ENCODE measurements at places on chromosomes 1 and 21.

DNA sequence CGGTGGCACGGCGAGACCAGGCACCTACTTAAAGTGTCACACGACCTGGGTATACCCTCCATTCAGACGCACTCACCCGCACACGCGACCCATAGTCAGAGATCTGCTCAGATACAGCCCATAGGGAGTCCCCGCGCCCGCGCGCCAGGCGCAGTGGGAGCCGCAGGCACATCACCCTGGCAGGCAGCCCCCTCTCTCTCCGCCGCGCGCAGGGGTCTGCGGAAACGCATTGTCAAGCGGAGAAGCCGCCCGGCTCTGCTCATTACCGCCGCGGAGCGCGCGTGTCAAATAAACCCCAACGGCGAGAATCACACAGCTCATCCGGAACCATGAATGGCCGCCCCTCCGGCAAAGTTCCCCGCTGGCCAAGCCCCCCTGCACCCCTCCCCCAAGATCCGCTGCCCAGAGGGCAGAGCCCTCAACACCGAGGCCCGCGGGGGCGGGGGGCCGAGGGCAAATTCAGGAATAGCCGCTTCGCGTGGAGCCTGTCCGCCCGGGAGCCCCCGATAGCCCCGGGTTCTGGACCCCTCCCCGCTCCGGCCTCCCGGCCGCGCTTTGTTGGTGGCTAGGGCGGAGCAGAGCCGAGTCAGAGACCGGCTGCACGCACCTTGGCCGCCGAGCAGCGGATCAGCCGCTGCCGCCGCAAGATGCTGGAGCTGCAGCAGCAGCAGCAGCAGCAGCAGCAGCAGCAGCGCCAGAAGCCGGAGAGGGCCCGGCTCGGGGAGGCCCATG is 522 bp downstream of the LRP8 start:
- peak; percentile 50 for DNase-seq

GRCh38 chr1:81304187-81304586 is 496.5 kb upstream of the ADGRL2 start:
- DNase-seq, result no peak

GRCh38 chr21:45868488-45868887 is 113.1 kb upstream of the COL6A1 start:
- no peak for DNase-seq

GRCh38 chr21:38813547-38813946 is 7.8 kb downstream of the ETS2 start:
- no peak for DNase-seq

- DNase-seq, result no peak
These were observed 74.9 kb upstream of the ANGPTL1 start for GRCh38 chr1:178945763-178946266.

DNA sequence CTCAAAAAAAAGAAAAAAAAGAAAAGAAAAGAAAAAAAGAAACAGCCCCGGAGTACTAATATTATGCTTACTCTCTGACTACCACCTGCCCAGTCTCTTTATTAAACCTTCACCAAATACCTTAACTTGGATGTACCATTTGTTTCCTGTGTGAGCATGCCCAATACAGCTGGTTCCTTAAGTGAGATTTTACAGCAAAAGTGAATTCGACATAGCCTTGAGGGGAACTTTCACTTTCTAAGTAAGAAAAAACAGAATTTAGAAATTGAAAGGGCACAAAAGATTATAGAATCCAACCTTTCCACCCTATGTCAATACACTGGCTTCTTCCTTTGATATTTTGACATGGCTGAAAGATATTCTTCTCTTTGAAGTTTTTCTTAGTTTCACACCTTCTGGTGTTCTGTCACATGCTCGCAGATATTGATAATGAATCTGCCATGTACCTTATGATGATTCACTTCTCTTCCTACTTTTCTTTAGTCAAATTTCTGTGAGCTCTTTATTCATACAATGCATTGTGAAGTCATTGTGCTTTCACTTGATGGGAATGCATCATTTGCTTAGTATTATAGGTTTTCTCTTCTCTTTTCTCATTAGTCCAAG is 5.2 kb upstream of the GIPC2 start:
- DNase-seq, result no peak

- DNase-seq, result peak; percentile 76
These were observed 1.0 kb downstream of the RNF220 start for GRCh38 chr1:44405798-44406736.

- DNase-seq, result peak; percentile 2
These were observed 569 bp upstream of the WARS2 start for GRCh38 chr1:119141020-119141424.

GRCh38 chr1:192877283-192877886 is 68.5 kb downstream of the RGS2 start:
- DNase-seq, result no peak

GRCh38 chr1:101995984-101996745 is 561 bp downstream of the OLFM3 start:
- no peak for DNase-seq

- peak; percentile 50 for DNase-seq
These were observed 7.1 kb downstream of the FNDC7 start for GRCh38 chr1:108719656-108720435.

GRCh38 chr1:88661188-88661587 is 22.9 kb upstream of the PKN2 start:
- DNase-seq, result no peak

DNA sequence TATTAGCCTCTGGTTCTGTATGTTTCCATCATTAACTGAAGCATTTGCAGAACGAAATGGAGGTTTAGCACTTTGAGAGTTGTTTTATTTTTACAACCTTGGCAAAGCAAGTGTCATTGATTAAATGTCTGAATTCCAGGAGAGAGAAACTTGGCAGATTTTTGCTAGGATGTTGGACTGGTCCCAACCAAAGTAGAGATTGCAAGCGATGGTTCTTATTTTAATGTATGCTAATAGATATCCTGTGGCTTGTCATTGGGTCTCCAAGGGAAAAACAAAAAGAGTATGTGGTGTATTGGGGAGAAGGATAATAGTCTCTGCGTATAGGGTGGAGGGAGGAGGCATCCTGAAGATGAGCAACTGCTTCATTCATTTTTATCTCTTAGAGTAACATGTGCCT is 457.2 kb upstream of the RUNX1 start:
- no peak for DNase-seq

- peak; percentile 80 for DNase-seq
These were observed 21.4 kb downstream of the SLC2A1 start for GRCh38 chr1:42937141-42937696.

GRCh38 chr1:14787604-14788003 is 189.1 kb downstream of the KAZN start:
- DNase-seq, result no peak

DNA sequence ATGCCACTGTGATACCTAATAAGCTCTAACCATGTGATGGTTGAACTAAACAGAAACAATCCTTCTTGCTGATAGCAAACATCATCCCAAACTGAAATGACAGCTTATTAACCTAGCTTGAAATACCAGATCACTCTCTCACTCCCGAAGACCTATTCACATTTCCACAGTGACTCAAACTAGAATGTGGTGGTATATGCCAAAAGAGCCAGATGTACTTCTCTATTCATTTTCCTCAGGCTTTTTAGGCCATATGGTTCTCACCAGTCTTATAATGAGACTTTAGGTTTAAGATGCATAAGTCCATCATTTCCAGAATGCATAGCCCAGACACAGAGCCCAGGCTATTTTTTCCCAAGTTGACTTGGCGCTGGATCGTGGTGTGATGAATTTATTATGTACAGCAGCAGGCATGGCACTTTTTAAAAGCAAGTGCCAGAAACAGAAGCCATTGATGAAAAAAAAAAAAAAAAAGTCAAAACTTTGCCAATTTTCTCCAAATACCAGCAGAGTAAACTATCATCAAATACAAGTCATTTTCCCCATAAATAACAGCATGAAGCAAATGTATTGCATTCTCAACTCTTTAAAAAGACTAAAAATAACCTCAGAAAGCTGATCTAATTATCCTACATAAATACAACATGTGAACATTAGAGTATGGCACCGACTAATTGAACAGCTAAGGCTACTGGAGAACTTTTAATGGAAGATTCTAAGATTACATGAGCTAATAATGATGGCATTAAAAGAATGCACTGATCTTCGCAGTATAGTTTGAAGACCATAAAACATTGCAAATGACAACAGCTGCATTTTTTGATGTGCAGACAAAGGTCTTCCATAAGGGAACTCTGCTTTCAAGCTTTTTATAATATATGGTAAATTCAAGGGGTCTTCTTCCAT is 365.4 kb downstream of the LRRIQ3 start:
- DNase-seq, result no peak

DNA sequence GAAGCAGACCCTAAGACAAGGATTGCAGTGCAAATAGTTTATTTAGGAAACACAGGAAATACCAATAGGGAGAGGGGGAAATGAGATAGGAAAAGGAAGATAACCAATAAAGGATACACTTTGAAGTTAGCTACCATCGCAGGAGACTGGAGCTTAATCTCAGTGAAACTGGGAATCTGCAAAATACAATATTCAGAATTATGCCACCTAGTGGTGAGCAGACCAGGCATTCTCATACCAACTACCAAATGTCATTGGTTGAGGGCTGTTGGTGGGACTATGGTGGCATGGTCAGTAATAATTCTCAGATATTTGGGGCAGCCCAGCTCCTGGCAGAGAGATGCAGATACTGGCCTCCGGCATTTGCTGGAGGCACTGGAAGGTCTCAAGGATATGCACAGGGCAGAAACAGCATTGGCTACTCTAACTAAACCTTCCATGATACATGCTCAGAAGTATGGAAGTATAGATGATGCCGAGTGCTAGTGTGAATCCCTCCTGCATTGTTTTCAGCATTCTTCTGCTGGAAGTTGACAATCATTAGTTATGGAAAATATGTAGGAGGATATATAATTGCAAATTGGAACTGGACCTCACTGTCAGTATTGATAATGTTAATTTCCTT is 11.8 kb upstream of the ZFP69B start:
- peak; percentile 13 for DNase-seq

- no peak for DNase-seq
These were observed 130.3 kb upstream of the C21orf91 start for GRCh38 chr21:17949421-17949820.

GRCh38 chr21:36204980-36205379 is 48.4 kb downstream of the DOP1B start:
- no peak for DNase-seq

GRCh38 chr21:14836950-14837349 is 227.8 kb downstream of the NRIP1 start:
- DNase-seq, result no peak

- peak; percentile 32 for DNase-seq
These were observed 141.4 kb downstream of the PLPP3 start for GRCh38 chr1:56437959-56438358.

GRCh38 chr1:39434797-39435395 is 56.5 kb upstream of the BMP8A start:
- no peak for DNase-seq

- no peak for DNase-seq
These were observed 38.6 kb downstream of the MEF2D start for GRCh38 chr1:156461781-156462647.

GRCh38 chr1:172477741-172478140 is 33.9 kb upstream of the PIGC start:
- DNase-seq, result no peak

DNA sequence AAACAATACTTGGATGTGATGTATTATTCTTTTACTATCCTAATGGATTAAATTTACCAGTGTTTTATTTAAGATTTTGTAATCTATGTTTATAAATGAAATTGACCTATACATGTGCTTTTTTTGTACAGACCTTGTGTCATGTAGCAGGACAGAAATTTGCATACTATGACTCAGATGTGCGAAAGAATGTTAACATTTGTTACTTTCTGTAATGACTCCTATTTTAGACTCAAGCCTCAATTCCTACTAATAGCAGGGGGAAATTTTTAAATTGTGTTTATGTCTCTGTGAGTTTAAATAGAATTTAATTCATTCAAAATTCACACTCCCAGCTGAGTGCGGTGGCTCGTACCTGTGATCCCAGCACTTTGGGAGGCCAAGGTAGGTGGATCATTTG is 21.8 kb upstream of the RIMKLA start:
- DNase-seq, result no peak

- no peak for DNase-seq
These were observed 42.8 kb upstream of the RD3 start for GRCh38 chr1:211534545-211535291.

DNA sequence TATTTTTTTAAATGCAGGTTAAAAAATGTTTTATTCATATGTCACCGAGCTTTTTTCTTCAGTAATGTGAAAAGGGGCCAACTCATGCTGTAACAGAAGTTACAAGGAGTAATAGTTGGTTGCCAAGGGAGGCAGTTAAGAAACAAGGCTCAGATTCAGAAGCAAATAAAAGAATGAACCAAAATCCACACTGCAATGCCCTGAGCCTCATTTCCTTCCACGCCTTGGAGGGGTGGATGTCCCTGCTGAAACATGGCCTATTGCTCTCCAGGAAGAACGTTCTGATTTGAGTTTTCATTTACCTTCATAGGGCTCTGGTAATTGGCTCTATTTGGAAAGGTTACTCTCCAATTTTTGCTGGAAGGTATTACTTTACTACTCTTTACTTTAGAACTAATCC is 24.4 kb downstream of the ALG14 start:
- no peak for DNase-seq

DNA sequence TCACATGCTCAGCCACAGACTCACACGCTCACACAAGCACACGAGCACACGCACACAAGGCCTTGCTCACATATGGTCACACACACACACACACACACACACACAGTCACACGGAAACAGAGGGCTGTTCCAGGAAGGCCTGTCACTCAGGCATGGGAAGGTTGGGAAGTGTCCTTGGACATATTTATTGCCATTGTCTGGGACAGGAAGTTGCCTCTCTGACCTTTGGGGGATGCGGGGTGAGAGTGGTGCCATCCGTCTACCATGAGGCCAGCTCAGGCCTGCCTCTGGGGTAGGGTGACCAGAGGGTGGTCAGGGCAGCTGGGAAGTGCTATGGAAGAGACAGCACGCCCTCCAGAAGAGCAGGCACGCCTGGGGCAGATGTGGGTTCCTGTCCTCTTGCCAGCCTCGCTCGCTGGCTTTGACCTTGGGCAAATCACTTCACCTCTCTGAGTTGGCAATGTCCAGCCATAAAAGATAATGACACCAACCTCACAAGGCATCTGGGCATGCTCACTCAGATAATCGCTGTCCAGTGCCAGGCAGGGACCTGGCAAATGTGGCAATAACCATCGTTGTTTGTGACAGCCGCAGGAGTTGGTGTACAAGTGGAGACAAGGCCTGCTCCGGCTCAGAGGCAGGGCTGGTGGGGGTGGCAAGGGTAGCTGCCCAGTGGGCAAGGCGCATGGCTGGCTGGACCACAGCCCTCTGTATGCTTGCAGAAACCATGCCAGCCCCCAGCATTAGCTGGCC is 8.0 kb upstream of the GUCA2A start:
- DNase-seq, result no peak

GRCh38 chr1:43019226-43019625 is 60.6 kb upstream of the SLC2A1 start:
- DNase-seq, result no peak

DNA sequence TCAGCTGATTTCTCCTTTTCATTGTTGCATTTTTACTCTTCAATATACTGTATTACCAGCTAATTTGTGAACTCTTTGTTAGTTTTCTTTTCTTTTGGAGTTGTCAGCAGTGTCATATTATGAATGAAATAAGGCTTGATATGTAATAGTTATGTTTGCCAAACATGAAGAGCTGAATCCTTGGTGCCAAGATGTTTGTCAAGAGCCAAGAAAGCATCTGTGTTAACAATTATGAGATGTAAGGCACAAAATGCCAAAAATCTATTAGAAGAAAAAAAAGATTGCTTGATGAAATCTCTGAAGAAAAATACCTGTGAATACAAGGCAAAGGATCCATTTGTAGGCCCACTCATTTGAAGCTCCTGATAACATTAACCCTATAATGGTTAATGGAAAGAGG is 48.4 kb upstream of the RNPC3 start:
- DNase-seq, result no peak
